ENCODE measurements at places on chromosomes 16 and 17.

GRCh38 chr16:48246066-48246465, 1.3 kb downstream of the ABCC11 start:
- no peak for DNase-seq

DNA sequence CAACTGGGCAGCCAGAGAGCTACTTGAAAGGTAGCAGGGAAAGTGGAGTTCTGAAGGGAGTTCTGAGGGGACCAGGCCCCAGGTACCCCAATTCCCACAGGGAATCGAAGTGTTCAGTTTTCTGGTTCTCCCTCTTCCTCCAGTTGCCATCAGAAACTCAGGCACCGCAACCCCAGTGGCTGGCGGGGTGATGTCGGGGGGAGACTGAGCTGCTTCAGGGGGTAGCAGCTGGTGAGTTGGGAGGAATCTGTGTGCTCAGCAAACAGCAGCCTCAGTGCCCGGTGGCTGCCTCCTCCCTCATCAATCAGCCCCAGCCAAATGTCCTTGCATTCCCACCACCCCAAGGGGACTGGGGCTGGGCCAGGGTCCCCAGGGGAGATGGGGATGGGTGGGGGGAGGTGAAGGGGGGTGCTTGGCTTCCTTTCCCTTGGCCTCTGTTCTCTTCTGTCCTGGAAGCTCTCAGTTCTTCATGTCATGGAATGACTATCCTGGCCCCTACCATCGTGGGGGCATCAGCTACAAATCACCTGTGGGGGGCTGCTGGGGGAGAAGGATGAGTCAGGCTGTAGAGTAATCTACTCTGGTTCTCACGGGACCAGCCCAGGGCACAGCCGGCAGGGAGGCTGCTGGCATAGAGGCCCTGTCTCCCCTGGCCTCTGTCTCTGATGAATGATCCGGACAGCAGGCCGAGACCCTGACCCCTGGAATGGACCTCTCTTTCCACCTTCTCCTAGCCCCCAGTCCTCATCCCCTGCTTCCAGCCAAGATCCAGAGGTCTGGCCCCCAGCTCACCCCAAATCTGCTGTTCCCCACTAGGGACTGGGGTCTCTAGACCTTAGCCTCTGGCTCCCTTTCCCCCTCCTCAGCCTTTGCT, 2.6 kb upstream of the DNAH2 start:
- DNase-seq, result no peak

- peak; percentile 88 for DNase-seq
Measured at GRCh38 chr16:84819644-84820304, at the start of gene CRISPLD2. TSS of gene CRISPLD2 (plus strand) at chr16:84819985. CDS start at chr16:84838496, 18,511 bp downstream.

DNA sequence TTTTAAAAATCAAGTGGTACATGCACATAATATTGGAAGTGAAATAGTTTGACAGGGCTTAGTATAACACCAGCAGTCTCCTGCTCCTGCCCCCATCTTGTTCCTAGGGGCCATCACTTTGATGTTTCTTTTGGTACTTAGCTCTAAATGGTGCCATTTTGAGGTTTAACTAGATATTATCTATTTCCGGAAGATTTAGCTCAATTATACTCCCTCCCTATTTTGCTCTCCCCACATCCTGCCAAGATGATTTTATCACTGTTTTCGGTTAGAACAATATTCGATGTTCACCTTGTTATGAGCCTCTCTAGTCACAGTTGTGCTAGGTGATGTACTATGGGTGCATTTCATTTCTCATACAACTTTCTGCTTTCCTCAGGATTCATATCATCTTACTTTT, 20.0 kb upstream of the SLC35G3 start:
- peak; percentile 90 for DNase-seq

DNA sequence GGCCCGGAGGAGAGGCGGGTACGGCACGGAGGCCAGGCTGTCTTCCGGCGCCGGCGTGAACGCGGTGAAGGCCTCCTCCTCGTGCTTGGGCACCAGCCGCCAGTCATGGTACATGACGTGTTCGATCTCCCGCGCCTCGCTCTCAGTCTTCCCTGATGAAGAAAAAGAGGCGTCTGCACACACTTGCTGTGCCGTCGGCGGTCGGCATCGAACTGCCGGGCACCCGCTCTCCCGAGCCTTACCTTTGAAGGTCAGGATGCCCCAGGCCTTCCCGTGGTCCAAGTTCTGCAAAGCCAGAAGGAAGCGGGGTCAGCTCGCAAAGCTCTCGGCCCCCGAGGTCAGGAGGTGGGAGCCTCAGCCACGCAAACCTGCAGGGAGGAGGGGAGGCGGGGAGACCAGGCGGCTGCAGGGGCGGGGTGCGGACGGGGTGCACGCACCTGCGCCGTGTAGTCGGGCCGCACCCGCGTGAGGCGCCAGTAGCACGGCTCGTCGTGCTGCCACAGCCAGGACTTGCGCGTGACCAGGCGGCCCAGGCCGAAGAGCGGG, at the start of gene EME2:
Gene EME2 (plus strand): TSS at position 449 of the 546 bp plus-strand sequence. CDS start 418 bp downstream, outside the sequence.
- peak; percentile 33 for DNase-seq

DNA sequence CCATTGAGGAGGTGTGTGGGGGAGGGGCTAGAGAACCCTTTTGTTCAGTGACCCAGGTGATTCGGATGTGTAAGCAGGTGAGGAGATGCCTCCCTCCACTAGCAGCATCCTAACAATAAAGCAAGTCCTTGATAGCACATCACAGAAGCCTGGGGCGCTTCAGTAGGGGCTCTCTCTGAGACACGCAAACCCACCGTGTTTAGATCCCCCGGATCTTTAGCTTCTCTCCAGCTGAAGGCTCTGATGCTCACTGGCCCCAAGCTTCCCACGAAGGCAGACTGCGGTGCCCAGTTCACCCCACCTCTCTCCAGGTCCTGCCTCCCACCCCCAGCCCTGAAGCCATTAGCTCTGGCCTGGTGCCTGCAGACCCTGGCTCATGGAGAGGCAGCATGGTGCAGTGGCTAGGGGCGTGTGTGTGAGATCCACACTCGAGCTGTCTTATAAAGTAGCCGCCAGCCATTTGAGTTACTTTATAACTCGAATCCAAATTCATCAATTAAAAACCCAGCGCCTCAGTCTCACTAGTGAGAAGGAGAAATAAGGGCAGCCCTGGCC, 204.7 kb upstream of the TNRC6C start:
- no peak for DNase-seq

DNA sequence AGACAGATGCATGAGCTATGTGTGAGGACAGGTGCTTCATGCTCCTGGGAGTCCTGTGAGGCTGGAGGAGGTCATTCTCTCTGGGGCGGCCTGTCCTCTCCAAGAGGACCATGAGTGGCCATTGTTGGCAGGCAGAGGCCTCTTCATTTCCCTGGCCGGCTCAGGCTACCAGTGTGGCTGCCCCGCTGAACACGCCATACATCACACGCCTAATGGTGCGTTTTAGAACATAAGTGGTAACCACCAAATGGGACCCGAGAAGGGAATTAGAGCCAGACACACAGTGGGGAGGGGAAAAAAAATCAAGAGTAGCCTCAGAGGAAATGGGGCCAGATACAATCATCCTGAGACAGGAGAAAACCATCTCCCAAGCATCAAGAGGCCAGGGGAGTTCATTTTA, 140.0 kb downstream of the SPACA3 start:
- no peak for DNase-seq

GRCh38 chr17:323721-324571, 28.7 kb downstream of the RPH3AL start:
- DNase-seq, result no peak

GRCh38 chr16:82340531-82340930, 170.5 kb upstream of the MPHOSPH6 start:
- DNase-seq, result no peak

- DNase-seq, result no peak
Measured at GRCh38 chr17:80997424-80998117, 5.9 kb downstream of the CHMP6 start.

DNA sequence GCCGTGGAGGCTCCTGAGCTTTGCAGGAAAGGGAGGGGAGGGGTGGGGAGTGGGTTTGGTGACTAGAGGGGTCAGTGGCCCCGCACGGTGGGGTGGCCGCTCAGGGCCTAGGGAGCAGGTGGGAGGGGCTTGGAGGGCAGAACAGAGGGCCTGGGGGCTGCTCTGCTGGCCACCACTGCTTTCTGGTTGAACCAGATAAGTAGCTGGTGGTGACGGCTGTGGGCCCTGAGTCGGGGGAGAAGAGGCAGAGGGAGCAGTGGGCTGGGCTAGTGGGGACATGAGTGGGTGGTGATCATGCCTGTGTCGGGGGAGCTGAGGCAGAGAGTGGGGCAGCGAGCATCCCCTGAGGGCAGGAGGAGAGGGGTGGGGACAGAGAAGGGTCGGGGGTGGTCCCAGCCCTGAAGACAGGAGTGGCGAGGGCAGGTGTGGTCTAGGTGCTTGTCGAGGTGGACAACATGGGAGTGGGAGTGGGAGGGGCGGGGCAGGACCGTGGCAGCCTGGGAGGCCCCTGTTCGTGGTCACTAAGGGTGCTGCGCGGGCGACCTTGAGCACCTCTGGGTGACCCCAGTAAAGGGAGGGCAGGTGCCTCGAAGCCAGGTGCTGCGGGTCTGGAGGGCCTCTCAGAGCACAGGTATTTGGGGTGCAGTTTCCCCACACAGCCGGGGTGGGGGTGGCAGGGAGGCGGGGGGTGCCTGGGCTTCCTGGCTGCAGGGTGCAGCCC, 6.3 kb upstream of the CD7 start:
- DNase-seq, result no peak

DNA sequence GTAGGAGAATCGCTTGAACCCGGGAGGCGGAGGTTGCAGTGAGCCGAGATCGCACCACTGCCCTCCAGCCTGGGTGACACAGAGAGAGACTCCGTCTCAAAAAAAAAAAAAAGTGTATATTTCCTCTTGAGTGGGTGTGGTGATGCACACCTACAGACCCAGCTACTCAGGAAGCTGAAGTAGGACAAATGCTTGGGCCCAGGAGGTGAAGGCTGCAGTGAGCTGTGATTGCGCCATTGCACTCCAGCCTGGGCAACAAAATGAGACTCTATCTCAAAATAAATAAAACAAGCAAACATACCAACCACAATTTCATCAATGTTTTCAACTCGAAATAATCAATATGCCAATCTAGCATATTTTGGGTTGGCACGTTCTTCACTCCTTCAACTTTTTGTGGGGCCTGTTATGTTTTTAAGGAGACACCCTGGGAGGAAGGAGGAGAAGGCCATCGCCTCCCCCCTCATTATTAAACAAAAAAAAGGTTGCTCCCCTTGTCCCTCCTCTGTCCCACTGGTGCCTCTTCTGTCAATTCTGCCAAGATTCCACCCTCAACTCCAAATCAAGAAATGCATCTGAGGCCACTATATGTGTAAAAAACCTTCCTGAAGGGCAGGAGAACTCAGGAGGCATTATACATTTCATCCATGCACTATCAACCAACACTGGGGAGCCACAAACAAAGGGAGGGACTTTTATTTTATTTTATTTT, 52.4 kb upstream of the ATF7IP2 start:
- DNase-seq, result peak; percentile 28

- no peak for DNase-seq
Measured at GRCh38 chr16:80285104-80285503, 255.7 kb upstream of the DYNLRB2 start.

DNA sequence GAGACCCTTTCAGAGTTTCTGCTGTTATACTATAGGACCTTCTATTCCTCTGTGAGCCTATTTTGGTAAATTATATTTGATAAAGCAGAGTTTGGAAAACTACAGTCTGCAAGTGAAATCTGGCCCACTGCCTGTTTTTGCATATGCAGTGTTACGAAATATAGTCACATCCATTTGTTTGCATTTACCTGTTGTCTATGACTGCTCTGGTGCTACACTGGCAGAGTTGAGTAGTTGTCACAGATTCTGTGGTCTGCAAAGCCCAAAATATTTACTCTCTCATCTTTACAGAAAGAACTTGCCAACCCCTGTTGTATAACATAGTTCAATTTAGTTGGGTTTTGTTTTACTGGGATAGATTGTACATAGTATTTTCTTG, 42.3 kb downstream of the TNRC6A start:
- no peak for DNase-seq

- no peak for DNase-seq
Measured at GRCh38 chr16:27439271-27440018, 37.5 kb downstream of the IL21R start.

DNA sequence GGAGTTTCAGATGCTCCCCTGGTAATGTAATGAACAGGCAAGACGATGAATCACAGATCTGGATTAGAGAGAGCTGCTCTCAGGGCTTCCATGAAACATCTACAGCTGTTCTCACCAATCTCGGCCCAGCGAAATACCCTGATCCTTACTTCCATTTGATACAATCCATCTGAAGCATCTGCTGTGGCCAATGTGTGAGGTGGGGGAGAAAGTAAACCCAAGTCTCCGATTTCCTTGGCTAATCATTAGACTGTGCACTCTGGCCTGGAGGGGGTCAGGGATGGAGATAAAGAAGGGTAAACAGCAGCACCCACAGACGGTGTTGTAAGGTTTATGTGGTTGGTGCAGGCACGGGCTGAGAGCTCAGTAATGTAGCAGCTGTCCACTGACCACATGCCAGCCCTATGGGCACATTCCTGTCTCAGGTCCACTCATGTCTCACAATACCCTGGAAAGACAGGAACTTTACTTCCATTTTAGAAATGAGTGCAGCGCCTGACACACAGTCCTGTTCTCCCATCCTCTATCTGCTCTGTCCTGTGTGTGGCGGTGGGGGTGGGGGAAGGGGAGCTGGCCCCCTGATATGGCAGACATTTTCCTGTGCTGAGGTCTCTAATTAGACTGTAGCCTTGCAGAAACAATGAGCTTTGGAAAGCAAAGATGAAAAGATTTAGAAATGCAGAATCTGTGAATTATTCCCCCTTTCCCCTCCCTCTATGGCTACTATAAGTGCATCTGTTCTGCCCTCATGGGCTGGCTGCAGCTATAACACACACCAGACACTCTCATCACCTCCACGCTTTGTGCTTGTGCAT, 48.3 kb upstream of the ERN1 start:
- DNase-seq, result no peak

DNA sequence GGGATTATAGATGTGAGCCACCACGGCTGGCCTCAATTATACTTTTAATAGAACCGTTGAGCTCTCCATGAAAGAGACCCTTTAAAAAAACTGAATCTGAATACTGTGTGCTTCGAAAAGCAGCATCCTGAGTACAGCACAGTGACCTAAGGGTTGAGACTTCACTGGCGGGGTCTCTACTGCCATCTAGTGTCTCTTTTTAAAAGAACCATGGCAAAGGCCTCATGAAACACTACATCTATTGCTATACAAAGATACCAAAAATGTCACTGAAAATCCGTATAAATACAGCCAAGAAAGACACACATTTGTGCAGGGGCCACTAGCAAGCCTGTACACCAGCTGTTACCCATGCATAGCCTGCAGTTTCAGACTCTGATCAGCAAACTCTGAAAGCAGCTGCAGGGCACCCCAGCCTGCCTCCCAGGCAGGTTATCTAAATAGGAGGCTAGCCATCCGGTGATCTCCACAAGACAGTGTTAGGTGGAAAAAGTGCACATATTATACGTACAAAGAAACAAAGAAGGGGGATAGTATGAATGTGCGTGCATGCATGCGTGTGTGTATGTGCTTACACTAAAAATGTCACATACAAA, 35.3 kb downstream of the NPLOC4 start:
- DNase-seq, result peak; percentile 79

DNA sequence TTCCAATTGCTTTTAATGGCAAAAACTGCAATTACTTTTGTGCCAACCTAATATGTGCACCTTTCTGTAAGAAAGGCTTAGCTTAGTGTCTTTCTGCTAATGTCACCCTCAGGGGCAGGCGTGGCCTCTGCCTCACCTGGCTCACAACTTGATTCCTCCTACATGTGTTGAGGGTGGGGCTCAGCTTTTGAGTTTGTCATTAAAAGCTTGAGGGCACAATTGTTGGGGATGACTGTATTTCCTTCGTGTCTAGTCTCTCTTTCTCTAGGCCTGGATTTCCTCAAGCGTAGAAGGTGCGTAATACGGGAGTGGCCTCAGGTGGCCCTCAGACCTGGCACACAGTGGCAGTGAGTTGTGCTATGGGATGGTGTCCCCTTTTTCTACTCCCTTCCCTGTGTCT, 94.4 kb downstream of the CLEC16A start:
- DNase-seq, result no peak

Measured in CD4-positive, alpha-beta T cell treated with Interleukin-17A for 1 hour (primary cell).